ENCODE measurements at places on chromosomes 7 and 10.
A peak's percentile ranks its signal among the peaks of the same experiment; 100 is the strongest.

DNA sequence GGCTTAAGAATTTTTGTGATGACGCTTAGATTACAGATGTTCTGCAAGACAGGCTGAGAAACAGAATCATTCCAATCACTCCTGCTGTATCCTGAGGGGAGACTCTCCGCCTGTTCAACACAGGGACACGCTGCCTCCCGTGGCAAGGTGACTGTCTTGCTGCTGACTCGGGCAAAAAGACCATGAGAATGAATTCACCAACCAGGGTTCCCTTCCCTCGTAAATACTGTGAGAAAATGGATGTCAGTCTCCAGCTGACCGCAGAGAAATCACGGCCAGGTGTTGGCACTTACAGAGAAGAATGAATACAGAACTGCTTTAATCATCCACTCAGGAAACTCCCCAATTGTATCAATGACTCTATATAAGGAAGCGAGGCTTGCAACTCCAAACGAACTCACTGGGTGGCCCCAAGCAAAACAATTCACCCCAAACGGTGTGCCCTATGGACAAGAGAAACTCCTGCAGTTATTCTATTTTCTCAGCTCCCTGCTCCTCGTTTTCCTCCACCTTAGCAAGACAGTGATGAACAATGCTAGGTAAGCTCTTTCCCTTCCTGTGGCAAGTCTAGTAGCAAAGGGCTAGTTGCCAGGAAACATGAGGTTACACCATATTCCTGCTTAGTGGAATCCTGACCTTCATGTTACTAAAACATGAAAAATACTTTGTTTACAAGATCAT, 22.8 kb downstream of the GNA12 start:
- no peak for DNase-seq

- DNase-seq: no peak
Measured at GRCh38 chr7:94633687-94634086, 22.2 kb downstream of the SGCE start.

DNA sequence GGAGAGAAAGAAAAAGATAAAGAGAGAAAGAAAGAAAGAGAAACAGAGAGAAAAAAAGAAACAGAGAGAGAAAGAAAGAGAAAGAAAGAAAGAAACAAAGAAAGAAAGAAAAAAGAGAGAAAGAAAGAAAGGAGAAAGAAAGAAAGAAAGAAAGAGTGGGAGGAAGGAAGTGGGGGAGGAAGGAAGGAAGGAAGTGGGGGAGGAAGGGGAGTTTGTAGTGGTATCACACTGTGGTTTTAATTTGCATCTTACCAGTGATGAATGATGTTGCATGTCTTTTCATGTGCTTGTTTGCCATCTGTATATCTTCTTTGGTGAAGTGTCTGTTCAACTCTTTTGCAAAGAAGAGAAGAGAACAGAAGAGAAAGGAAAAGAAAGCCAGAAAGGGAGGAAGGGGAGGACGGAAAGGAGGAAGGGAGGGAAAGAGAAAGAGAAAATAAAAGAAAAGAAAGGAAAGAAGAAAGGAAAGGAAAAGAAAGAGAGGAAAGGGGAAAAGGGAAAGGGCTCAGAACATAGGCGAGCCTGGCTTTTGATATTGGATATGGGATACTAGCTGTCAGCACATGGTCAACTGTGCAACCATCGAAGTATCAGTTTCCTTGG, 79.2 kb upstream of the FRMD4A start:
- no peak for DNase-seq

DNA sequence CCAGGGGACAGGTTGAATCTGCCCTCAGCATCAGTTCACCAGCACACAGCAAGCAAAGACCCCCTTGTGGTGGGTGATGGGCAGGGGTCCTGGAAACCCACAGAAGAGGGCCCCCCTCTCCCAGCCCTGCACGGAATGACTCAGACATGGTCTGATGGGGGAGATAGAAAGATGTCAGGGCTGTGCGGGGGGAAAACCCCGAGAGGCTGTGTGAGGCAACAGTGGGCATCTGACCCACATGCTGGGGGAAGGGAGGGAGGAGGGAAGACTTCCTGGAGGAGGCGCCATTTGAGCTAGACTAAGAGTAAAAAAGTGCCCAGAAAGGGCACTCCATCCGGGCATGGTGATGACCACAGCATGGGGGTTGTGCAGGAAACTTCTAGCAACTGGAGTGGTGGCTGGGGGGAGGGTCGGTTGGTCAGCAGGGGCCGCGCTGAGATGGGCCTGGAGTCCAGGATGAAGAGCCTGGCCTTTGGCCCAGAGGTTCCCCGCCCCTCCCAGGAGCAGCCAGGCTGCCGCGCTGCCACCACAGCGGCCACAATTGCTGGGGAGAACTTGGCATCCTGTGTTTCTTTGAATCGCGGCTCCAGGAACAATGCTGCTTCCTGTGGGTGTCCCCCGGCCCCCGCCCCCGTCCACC, 2.5 kb downstream of the LFNG start:
- DNase-seq: peak; percentile 54

GRCh38 chr7:94042381-94042780, 38.2 kb upstream of the BET1 start:
- DNase-seq: no peak

- no peak for DNase-seq
Measured at GRCh38 chr10:68666280-68666760, 54.7 kb upstream of the CCAR1 start.

- no peak for DNase-seq
Measured at GRCh38 chr7:68306692-68307107, 1291.6 kb upstream of the AUTS2 start.

Measured in stimulated activated CD8-positive, alpha-beta memory T cell treated with anti-CD3 and anti-CD28 coated beads, Interleukin-4, amount 100 ng/mL, for 1 hour (primary cell).